ENCODE measurements at places on chromosomes 6 and 20.

GRCh38 chr6:169145496-169145895, 108.2 kb downstream of the THBS2 start:
- no peak for DNase-seq

DNA sequence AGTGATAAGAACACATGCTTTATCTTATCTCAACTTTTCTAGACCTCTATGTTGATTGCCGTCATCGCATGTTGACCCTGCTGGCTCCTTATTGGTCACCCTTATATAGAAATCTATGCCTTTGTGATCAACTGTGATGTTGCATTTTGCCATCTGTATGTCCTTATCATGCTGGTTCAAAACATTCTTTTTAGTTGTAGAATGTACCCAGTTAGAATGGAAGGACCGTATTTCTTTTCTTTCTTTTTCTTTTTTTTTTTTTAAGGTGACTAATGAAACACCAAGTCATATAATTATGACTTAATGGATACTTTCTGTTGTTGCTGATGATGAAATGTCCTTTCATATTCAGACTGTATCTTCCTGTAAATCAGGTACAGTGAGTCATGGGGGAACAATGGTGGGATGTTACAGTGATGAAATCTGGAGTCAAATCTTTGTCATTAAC, 145.9 kb upstream of the CITED2 start:
- DNase-seq, result no peak

DNA sequence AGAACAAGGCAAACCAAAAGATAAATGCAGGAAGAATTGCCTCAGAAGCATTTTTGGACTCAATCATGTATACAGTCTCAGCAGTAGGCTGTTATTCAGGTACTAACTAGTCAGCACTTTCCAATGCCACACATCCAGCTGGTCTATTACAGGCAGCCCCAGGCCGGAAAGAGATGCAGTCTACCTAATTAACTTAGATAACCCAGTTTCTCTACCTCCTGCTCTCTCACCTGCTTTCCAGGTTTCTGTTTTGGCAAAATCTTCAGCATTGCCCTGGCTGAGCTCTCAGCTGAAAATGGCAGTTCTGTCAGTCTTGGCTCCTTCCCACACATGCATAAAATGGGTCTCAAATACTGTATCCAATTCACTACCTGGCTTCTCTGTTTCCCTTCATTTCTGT, 101.3 kb upstream of the UFL1 start:
- no peak for DNase-seq

DNA sequence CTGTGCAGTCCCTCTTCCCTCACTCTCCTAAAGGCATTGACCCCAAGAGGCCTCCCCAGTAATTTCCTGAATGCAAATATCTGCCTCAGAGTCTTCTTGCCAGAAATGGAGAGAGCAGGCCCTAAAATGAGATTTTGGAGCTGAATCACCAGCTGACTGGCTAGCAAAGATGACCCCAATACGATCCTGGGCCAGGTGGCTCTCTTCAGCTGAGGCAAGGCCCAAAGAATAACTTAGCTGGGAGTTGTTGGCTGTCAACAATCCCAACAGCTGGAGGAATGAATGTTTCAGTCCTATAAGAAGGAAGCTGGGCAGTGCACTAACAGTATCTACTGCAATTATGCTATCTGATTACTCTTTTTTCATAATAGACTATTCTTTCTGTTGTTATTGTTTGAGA, 37.2 kb upstream of the VGLL2 start:
- no peak for DNase-seq
